ENCODE measurements at places on chromosomes 6 and 20.

DNA sequence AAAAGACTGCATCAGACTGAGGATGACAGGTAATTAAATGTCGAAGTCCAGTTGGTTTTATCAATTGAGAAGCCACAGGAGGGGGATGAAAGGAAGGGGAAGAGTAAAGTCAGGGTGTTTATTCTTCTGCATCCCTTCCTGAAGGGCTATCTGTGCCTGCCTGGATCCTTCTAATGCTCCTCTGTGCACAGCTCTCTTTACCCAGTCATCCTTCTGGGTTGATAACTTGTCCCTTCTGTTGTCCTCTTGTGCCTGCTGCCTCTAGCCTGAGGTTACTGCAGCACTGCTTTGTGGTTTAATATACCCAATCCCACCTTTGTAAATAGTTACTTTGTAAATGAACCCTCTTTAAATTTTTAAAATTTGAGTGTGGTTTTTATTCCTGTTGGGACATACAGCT is 1127.3 kb downstream of the EPHA7 start:
- no peak for DNase-seq

DNA sequence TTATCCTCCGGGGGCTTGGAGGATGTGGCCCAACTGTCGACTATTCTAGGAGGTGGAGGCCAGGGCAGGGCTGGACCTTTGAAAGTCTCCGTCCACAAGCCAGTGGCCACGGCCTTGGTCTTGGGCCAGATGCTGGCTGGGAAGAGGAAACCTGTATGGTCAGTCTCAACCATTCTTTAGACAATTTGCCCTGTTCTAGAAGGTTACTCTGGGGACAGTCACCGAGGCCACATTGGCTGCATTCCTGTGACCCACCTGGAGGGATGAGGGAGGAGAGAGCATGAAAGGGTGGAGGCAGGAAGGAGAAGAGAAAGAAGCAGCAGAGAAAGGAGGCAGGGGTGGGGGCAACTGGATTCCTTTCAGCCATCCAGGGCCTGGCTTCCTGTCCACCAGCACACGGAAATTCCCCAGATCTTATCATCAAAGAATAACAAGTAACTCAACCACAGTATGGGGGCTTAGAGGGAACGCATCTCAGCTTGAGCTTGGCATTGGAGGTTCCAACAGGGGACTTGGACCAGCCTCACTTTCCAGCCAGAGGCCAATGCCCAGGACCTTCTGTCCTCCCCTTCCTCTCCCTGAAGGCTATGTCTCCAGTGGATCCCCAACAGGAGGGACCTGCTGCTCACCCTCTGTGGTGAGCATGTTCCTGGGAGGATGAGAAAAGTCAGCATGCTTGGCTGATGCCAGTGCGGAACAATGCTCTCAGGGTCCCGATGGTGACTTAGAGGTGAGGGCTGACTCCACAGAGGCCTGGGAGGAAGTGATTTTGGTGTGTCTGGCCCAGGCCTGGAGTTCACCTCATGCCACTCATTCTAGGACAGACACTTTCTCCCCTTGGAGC is 30.4 kb downstream of the TGM2 start:
- DNase-seq = no peak

DNA sequence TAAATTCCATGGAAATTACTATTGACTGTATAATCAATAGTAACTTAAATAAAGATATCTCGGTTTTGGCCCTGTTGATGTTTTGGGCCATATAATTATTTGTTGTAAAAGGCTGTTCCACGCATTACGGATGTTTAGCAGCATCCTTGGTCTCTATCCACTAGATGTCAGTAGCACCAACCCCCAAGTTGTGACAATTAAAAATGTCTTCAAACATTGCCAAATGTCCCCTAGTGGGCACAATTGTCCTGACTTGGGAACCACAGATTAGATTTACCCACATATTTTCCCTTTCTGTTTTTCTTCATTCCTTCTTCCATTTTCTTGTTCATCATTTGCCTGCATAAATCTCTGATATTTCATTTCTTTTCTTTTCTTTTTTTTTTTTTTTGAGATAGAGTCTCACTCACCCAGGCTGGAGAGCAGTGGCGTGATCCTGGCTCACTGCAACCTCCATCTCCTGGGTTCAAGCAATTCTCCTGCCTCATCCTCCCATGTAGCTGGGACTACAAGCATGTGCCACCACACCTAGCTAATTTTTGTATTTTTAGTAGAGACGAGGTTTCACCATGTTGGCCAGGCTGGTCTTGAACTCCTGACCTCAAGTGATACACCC is 13.6 kb upstream of the WFDC8 start:
- no peak for DNase-seq

- DNase-seq = no peak
Observed at GRCh38 chr6:143410859-143411270, 39.6 kb downstream of the ADAT2 start.

DNA sequence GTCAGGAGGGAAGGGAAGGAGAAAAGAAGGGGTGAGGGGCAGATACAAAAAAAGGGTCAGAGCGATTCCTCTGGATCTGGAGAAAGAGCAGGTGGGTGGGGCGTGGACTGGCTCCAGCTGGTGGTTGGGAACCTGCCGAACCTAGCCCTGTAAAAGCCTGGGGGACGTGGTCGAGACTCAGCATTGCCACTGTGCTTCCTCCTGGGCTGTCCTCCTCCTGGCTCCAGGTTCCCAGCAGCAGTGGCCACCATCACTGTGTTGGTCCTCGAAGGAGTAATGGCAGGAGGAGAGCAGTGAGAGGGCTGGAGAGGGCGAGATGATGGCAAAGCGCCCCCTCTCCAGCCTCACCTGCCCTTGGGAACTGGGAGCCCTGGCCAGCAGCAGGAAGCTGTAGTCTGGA is 3.5 kb upstream of the RAET1L start:
- DNase-seq = no peak

DNA sequence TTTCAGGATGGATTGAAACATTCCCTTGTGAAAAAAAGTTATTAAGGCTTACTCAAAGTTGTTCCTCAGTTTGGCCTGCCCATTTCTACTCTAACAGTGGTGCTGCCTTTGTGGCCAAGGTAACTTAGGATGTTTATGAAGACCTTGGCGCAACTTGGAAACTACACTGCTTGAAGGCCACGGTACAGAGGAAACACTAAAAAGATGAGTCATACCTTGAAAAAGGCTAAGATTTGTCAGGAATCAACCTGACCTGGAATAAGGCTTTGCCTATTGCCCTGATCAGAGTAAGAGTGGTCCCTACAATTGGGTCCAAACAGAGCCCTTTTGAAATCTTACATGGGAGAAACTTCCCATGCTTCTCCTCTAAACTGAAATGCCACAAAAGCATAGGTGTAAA is 119.9 kb upstream of the MOCS1 start:
- DNase-seq = no peak

DNA sequence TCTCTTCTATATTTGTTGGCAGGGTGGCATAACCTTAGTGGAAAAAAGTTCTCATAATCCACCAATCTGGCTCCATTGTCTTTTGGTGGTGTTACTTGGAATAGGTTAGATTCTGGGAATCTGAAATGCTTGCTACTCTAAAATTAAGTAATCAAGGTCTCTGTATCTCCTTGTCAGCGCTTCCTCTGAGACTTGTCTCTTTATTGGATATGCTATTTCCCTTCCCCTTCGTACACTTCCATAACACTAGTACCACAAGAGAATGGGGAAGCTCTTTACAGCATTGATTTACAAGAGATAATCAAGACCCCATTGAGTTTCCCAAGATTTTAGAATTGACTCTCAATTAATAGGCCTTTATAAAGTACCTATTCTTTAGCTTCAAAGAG is 280.2 kb downstream of the ADGB start:
- no peak for DNase-seq

GRCh38 chr6:164826831-164827468 is 482.5 kb downstream of the C6orf118 start:
- DNase-seq = no peak

DNA sequence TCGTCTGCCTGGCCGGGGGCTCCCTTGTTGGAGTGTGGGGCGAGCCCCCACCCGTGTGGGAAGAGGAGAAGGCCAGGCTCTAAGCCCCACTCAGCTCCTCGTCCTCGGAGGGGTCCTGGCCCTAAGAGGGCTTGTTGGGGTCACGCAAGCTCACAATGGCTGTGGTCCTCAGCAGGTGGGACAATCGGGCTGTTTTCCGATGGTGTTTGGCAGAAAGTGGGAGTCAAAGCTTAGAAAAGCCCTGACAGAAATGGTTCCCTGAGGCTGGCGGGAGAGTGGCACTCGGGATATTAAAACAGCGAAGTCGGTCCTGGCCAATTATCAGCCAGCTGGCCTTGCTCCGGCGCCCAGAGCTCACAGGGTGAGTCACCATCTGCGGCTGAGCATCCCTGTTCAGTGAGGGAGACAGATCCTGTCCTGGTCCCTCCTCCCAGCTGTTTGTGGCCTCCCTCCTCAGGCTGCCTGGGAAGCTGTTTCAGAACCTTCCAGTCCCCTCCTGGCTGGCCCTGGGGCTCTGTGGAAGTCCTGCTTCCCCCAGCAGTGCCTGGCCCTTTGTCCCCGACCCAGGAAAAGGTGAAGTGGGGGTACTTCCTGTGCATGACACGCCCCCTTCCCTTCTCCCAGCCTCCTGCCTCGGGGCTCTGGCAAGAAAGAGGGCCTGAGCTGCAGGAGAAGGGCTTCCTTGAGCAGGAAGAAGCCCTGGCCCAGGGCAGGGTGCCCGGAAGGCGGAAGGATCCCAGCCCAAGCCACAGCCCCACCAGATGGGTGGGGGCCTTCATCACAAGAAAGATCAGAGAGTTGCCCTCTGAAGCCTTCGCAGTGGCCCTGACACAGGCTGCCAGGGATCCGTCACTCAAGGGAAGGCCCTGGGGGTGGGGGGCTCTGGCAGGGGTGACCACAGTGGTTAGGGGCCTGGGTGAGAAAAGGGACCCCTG is 53.6 kb upstream of the BHLHE23 start:
- no peak for DNase-seq

DNA sequence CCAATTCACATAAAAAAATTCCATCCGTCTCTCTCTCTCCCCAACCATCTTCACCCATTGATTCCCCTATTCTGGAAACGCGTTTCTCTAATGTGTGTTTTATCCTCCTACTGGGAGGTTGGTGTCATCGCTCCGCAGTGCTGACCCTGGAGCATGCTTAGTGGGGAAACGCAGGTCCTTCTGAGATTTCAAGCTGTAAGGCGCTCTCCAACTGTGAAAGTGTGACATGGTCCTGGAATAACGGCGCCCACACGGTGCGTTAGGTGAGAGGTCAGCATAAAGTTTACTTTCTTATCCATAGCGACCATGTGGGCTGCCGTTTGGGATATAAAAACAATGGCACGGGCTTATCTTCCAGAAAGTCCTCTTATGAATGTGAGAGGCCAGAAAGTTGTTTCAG is 123.9 kb downstream of the WDR27 start:
- DNase-seq = no peak

DNA sequence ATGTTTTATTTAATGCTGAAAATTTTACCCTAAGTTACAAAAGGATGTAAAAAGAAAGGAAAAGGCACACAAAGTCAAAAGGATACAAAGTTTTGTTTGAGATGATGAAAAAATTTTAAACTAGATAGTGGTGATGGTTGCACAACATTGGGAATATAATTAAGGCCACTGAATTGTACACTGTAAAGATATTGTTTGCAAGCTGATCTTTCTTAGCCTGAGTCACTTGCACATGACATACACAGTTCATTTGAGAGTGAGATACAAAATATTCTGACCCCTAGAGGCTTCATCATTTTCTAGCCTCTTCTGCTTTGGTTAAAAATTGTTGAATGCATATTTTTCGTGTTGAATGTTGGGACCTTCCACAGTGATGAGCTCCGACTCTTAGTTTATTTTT is 462.6 kb downstream of the HDGFL1 start:
- DNase-seq = no peak

- DNase-seq = no peak
Observed at GRCh38 chr20:20241976-20242375, 125.9 kb upstream of the INSM1 start.

DNA sequence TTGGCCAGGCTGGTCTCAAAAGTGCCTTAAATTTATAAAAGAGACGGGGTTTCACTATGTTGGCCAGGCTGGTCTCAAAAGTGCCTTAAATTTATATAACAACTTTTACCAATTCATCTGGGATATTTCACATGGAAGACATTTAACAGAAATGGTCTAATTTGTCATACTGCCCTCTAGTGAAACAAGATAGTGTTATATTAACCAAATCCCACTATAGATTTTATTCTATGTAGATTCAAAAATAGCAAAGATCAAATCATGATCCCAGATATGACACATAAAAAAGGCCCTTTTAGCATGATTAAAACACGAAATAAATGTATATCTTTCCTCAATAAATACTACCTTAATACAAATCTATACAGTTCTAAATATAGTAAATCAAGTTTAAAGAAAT is 102.8 kb upstream of the TFAP2D start:
- DNase-seq = no peak

DNA sequence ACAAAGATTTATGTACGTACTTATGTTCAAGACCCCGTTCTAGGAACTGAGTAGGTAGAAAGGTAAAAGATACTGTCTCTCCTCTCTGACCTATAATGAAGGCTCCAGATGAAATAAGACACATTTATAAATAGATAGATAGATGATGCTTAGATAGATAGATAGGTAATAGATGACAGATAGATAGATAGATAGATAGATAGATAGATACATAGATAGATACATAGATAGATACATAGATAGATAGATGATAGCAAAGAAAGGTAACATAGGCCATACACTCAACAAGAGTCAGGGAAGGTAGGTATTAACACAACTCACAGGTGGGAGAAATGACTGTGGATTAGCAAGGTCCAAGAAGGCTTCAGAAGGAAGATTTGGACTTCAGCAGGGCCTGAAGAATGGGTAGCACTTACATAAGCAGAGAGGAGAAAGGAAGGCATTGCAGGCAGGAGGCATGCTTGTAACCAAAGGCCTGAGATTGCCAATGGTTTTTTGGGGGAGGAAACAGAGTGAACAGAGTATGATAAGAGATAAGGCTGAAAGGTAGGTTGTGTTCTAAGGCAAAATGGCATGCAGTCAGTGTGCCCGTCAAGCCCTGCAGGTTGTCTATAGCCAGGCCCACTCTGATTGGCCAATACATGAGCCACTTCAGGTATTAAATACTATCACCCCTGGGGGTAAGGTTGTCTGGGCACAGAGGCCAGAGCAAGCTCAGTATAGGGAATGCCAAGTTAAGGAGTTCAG is 7.7 kb upstream of the MYB start:
- no peak for DNase-seq

GRCh38 chr20:33740189-33740588 is 8.4 kb downstream of the ZNF341 start:
- DNase-seq = no peak

- no peak for DNase-seq
Observed at GRCh38 chr6:72639920-72640614, 18.2 kb downstream of the KCNQ5 start.

GRCh38 chr6:43895656-43896328 is 125.8 kb downstream of the VEGFA start:
- no peak for DNase-seq

- DNase-seq = no peak
Observed at GRCh38 chr6:110093981-110094380, 85.5 kb downstream of the WASF1 start.

DNA sequence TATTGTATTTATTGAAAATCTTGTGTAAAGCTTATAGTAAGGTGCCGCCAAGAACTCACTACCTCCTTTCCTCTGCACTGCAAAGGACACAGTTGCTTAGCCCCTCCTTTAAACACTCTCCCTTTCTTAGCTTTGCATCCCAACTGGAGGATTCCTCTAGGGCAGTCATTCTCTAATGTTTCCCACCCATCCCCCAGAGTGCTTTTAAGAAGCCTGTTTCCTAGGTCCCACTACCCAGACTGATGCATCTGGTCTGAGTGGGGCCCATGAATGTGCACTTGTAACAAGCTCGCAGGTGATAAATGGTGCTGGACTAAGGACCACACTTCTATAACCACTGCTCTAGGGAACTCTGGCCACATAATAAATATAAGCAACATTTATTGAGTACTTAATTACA is 55.2 kb downstream of the B4GALT5 start:
- no peak for DNase-seq

GRCh38 chr6:49556429-49556837 is 6.0 kb downstream of the C6orf141 start:
- DNase-seq = no peak

Data from stimulated activated CD8-positive, alpha-beta memory T cell treated with anti-CD3 and anti-CD28 coated beads, Interleukin-15, amount 100 ng/mL, for 1 hour (primary cell).